T-helper 2 cell (primary cell): ENCODE measurements at places on chromosomes 5 and 9.

DNA sequence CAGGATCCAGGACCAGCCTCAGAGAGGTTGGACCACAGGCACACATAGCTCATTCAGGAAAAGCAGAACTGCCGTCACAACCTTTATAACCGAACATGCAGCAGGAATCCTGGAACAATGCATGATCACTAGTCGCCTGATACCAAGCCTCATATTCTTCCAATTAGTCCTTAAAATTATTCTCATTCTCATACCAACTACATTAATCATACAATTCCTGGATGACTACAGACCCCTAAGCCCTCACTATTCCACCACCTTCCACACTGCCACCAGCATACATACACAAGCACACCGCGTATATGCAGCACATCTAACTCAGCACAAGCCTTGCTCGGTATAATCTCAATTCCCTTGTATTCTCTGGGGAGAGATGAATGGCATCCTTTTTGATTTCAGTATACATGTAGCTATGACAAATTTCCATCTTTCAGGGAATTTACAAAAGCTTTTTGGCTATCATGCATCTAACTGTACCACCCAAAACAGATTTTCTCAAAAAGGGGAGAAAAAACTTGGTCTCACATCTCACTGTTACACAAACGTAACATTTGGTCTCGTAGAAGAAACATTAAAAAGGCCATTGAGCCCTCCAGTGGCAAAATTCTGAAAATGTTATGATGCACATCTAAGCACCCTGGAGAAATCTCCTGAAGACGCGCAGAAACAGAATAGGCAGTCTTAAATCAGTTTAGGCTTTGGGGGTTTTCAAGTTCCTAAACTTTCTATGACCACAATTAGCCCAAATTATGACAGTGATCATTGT is 46.2 kb downstream of the MCTP1 start:
- no peak for DNase-seq

DNA sequence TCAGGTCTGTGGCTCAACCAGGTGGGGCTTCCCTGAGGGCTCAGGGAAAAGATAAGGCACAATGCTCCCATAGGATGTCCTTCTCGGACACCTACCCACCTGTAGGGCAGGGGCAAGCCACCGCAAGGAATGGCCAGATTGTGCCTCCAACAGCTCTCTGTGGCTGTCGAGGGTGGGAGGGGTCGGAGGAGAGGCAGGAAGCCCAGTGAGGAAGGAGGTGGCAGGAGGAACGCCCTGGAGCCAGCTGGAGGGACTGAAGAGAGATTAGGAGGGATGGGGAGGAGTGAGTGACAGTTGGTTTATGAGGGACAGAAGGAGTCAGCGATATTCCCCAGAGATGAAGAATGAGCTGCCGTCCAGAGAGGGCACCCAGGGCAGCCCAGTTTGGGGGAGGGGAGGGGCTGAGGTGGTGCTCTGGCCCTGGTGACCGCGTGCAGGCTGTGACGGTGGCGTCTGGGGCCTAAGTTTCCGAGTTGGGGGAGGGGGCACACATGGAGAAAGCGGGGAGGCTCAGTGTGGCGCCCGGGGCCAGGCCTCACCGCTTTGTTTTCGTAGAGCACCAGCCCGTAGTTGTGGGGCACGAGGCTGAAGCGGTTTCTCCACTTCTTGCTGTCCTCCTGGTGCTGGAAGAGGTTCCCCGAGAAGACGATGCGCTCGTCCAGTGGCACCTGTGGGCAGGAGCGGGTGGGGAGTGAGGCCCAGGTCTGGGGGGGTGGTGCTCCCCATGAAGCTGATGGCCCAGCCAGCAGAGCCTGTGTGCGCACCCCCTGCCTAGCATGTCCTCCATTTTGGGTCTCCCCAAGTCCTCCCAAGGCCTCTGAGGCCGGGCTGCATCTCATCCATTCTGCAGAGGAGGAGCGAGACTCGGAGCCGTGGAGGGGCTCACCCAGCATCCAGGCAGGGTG is 75.6 kb downstream of the LRSAM1 start:
- DNase-seq = no peak

GRCh38 chr5:164580155-164580554 is 1074.7 kb downstream of the MAT2B start:
- DNase-seq = no peak

DNA sequence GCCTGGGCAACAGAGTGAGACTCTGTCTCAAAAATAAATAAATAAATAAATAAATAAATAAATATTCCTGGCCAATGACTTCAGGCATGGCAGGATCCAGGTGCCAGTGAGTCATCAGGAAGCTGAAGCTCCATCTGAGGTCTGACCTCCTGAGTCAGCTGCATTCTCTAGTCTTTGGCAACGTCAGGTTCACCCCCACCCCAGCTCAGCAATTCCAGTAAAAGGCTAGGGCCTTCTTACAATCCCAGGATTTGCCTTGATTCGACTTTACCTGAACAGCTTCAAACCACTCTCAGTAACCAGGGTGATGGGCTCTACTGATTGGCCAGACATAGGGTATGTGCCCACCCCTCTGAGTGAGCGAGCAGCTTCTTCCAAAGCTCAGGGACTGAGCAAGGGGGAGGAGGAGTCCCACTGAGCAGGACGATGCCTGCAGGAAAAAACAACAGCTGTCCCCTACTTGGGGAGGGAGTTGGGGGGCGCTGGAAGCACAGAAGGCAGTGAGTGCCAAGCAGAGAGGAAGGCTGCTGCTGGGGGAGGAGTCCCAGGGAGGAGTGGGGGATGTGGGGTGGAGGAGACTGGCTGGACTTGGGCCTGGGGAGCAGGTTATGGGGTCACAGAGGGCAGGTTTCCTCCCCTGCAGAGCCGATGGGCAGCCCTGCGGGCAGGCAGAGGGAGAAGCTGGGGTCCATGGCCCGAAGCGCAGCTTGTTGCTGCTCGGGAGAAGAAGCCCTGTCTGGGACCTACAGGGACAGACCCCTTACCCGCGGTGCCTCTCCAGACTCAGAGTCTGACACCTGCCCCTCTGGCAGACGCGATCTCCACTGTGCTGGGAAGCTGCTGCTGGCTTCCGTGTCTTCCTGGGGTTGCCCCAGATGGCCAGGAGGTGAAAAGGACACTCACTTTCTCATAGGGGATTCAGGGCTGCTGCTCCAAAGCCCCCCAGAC is 25.9 kb upstream of the UNC5A start:
- DNase-seq = no peak

GRCh38 chr5:123455095-123455494 is 31.9 kb upstream of the CEP120 start:
- DNase-seq = no peak

DNA sequence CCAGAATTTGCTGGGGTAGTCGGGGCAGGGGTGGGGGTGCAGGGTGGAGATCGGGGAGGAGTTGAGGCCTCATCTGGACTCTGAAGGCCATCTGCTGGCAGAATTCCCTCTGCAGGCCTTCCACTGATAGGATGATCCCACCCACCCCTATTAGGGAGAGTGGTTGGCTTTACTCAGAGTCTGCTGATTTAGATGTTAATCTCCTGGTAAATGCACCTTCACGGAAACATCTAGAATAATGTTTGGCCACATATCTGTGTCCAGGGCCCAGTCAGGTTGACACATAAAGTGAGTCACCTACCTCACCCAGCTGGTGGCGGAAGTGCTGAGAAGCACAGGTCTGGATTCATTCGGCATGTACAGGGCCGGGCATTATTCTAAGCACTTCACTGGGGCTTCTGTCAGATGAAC is 50.0 kb downstream of the DAPK1 start:
- no peak for DNase-seq

DNA sequence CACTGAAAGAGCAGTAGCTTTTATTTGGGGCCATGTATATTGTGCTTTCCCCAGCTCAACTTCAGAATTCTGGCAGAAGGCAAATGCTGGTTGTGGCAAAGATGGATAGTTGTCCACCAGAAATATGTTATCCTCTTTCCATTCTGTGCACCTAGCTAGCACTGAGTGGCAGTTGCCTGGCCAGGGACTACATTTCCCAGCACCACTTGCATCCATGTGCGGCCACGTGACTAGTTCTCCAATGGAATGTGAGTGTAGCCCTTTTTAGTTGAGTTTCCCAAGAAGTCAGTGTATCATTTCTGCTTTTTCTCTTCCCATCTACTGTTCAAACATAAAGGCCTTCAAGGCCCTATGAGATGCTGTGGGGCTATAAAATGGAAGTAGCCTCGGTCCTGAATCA is 354.0 kb upstream of the CLINT1 start:
- DNase-seq = no peak

GRCh38 chr5:127695346-127695745 is 7.8 kb upstream of the CCDC192 start:
- DNase-seq = no peak

DNA sequence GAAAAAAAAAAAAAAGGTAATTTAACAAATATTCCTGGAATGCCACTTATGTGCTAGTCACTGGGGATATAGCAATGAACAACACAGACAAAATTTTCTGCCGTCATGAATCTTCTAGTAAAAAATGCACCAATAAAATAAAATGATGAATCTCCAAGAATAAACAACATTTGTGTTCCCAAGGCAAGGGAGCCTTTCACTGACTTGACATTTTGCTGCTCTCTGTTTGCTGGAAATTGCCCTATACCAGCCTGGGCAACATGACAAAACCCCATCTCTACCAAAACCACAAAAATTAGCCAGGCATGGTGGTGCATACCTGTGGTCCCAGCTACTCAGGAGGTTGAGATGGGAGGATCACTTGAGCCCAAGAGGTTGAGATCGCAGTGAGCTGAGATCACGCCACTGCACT is 64.5 kb upstream of the ERBIN start:
- DNase-seq = no peak

DNA sequence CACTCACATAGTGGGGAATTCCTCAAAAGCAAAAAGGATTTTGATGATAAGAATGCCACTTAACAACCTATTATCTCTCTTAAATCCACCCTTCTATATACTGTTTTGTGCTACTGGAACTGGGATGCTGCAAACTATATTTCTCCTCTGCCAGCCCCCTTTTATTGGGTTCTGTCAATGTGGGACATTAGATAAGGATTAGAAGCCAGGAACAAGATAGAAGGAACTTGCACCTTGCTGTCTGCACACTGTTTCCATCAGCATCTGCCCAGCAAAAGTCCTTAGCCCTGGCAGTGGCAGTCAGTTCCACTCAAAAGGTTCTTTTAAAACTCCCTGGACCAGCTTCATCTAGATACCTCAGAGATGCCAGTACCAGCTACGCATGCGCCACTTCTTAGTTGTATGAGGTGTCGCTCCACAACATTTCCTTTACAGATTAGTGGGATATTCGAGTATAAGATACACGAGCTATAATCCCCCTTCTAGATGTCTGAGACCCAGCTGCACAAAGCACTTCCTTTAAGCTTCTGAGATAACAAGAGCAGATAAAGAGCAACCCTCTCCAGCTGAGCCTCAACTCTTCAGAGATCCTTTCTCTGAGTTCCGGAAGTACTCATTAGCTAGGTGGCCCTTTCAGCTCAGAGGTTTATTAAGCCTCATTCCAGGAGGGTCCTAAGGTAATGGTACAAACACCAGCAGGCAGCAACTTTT is 45.3 kb downstream of the CERT1 start:
- DNase-seq = no peak

- DNase-seq = no peak
Measured at GRCh38 chr9:104960662-104961061, 32.7 kb upstream of the ABCA1 start.

DNA sequence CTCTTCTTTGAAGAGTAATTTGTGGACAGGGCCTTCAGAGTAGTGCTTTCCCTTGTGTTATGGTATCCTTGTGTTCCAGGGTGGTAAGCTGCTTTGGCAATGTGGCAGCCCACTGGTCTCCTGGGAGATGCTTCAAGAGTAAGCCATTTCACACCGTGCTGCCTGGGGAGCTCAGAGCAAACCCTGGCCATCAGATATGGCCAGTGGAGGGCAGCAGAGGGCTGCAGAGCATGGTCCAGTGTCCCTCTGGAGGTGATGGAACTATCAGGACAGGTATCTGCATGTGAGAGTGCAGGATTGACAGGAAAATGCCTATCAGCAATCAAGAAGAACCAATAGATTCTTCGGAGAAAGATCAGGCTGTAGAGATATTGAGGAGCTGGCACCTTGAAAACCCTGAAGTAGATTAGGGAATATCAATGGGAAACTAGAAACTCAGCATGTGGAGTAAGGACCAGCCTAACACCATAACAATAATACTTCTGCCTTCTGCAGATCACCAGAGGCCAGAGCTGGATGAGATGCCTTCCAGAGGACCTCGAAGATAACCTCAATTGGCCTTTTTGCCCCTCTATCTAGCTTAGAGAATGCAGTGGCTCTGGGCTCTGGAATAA is 90.8 kb downstream of the PLPPR1 start:
- peak; percentile 19 for DNase-seq

- no peak for DNase-seq
Measured at GRCh38 chr5:116492016-116492623, 82.5 kb downstream of the SEMA6A start.

DNA sequence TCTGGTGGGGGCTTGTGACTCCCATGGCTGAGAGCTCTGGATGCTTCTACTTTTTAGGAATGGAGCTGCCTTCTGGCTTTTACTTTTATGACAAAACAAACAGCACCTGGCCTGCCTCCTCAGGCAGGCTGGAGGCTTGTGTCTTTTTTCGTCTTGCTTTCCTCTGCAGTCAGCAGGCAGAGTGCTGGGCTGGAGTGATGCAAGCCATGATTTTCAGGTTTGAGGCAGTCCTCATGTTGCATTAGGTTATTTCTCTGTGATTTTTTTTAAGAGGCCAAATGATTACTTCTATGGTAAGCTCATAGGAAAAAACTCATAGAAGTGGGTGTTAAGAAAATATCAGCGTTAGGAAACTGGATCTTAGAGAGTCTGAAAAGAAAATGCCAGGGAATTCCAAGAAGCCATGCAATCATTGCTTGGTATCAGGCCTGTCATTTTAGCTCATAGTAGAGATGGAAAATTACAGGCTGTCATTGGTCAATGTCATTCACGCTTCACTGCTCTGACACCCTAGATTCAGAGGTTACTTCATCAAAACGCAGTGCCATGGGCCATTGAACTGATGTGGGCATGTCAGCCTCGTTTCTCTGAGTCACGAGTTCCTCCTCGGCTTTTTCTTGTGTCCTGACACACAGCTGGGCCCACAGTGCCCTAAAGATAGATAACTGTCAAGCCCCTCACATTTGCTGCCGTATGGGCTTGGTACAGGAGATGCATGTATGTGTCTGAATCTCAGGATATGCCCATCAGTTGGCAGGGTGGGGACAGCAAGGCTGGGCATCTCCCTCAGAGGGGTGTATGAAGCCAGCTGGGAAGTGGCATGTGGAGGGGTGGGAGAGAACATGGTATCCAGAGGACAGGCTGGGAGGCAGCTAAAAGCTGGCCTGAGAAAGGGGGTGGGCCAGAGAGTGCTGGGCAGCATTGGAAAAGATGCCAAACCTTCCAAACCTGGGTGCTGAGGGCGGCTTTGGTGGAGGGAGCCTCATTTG is 151.8 kb downstream of the HSPA4 start:
- no peak for DNase-seq

DNA sequence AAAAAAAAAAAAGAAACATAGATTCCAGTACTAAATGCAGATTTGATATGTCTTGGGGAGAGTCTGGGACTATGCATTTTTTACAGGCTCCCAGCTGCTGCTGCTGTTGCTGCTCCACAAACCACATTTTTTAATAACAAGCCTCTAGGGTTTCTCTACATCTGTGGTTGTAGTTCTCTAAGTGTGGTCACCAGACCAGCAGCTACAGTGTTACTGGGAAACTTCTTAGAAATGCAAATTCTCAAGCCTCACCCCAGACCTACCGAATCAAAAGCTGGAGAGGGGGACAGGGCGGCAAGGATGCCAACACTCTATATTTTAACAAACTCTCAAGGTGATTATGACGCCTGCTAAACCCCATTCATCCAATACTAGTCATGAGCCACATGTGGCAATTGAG is 293.4 kb upstream of the PTGER4 start:
- peak; percentile 96 for DNase-seq

- no peak for DNase-seq
Measured at GRCh38 chr9:3850098-3850497, 324.3 kb upstream of the RFX3 start.
